ENCODE measurements at places on chromosomes 3 and 15.

- DNase-seq, result no peak
Observed at GRCh38 chr3:109071350-109072142, 46.4 kb downstream of the MORC1 start.

- DNase-seq, result no peak
Observed at GRCh38 chr15:98753726-98754656, 105.7 kb downstream of the IGF1R start.

GRCh38 chr3:3241596-3241995 lies 62.1 kb upstream of the CRBN start:
- no peak for DNase-seq

GRCh38 chr3:182816181-182816580 lies 22.9 kb downstream of the ATP11B start:
- DNase-seq, result no peak

- no peak for DNase-seq
Observed at GRCh38 chr15:67504056-67504455, 16.9 kb upstream of the C15orf61 start.

DNA sequence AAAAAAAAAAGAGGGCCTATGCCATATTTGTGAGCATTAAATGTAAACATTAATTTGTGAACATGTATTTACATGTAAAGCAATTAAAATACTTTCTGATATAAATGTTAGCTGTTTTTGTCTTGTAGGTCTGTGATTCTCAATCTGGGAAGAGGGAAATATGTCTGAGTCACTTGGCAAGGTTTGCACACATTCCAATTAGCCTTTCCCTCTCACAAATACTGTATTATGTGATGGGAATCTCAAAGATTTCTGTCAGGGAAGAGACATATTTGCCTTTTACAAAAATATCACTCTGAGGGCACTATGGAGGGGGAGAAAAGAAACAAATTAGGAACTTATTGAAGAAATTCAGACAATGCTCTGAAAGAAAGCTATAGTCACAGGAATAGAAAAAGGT lies 483.6 kb downstream of the GBE1 start:
- no peak for DNase-seq

DNA sequence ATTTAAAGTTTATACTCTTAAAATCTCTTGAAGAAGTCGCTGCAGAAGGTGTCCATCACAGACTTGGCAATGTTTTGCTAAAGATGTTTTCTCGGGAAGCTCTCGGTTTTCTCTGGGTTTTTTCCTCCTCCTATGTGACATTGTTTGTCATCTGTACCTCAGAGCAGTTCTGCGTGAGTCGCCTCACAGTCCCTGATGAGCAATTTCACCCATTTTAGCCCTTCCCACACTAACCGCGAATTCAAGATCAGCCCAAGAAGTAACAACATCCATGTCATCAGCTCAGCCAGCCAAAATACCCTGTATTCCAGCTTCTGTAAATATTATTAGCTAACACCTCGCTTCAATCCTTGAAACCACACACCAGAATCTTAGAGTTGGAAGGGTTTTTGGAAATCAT lies 224.3 kb upstream of the SETMAR start:
- no peak for DNase-seq

DNA sequence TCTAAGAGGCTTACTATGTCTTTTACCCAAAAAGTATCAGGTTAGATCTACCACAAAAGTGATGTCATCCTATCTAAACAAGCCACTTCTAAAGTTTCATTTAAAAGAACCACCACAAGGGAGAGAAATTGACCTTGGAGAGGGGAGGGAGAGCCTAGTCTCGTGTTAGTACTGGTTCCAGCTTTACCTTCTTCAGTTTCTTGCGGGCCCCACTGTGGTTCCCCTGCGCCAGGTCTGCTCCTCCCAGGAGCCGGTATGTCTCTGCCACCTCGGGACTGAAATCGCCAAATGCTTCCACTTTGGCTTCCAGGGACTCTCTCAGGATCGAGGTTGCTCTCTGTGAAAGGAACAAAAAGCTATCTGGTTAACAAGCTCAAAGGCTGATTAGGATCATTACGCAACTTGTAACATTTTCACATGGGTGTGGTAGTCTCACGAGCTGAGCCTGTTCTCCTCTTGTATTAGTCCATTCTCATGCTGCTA lies 51.1 kb downstream of the SYNM start:
- DNase-seq, result no peak

Data from T-helper 1 cell (primary cell).